ENCODE measurements at places on chromosomes 6 and 20. TPM values are rescaled to one million over a fixed set of nuclear protein-coding genes. Genes with fewer than 3 reads are reported as not detected.

Gene GPR31
- total RNA-seq, result not detected

Gene VWA7
- total RNA-seq, result 0.81 TPM

Gene PHACTR3
- total RNA-seq, result not detected

Gene C6orf141
- 9.1 TPM for total RNA-seq

Gene PPP1R3D
- 5.7 TPM for total RNA-seq

Gene SAMD10
- 6.4 TPM for total RNA-seq

Gene DACT2
- under 0.01 TPM for total RNA-seq

Gene EDN1
- 30.0 TPM for total RNA-seq

Gene LRFN2
- total RNA-seq, result not detected

Gene KHDRBS2
- not detected for total RNA-seq

Gene SLC17A2
- total RNA-seq, result not detected

Gene GNMT
- total RNA-seq, result not detected

Gene TCP11
- total RNA-seq, result 0.16 TPM

Gene SLC12A5
- 2.1 TPM for total RNA-seq

Gene RRAGD
- total RNA-seq, result 4.7 TPM

Gene MAFB
- total RNA-seq, result 1.1 TPM

Gene GSTA5
- not detected for total RNA-seq

Gene CLVS2
- total RNA-seq, result 0.16 TPM

Gene GJA10
- total RNA-seq, result not detected

Gene TUBB2B
- 95.6 TPM for total RNA-seq

Gene ACTL10
- total RNA-seq, result 1.5 TPM

Gene PPARD
- 18.1 TPM for total RNA-seq

Gene SIRPA
- total RNA-seq, result 67.2 TPM

Gene RSPO4
- total RNA-seq, result 0.13 TPM

Gene TNF
- total RNA-seq, result 5.7 TPM

Gene CGA
- total RNA-seq, result not detected

Gene KCNQ5
- total RNA-seq, result 2.9 TPM

Gene POM121L2
- not detected for total RNA-seq

Gene UFL1
- 13.3 TPM for total RNA-seq

Gene ADTRP
- total RNA-seq, result 0.51 TPM

Gene EYA2
- not detected for total RNA-seq

Gene APOM
- total RNA-seq, result 5.2 TPM

Gene BTN1A1
- total RNA-seq, result not detected

Gene BMP5
- 0.16 TPM for total RNA-seq

Gene SCRT2
- total RNA-seq, result not detected

Gene TNFRSF6B
- total RNA-seq, result 127 TPM

Gene LHFPL5
- total RNA-seq, result 0.13 TPM

Gene EPHA7
- total RNA-seq, result 1.1 TPM

Gene GPLD1
- 0.81 TPM for total RNA-seq

Gene PIM1
- 33.6 TPM for total RNA-seq

Gene HLA-DOA
- under 0.01 TPM for total RNA-seq

Gene MUC21
- total RNA-seq, result not detected

Gene RANBP9
- total RNA-seq, result 16.0 TPM

Gene TASP1
- total RNA-seq, result 3.2 TPM

Gene SLC22A3
- total RNA-seq, result 18.1 TPM

Gene MROH8
- 0.33 TPM for total RNA-seq

Data from mesangial cell (primary cell).